HL-60 (cell line): ENCODE measurements at places on chromosomes 7 and 10.

DNA sequence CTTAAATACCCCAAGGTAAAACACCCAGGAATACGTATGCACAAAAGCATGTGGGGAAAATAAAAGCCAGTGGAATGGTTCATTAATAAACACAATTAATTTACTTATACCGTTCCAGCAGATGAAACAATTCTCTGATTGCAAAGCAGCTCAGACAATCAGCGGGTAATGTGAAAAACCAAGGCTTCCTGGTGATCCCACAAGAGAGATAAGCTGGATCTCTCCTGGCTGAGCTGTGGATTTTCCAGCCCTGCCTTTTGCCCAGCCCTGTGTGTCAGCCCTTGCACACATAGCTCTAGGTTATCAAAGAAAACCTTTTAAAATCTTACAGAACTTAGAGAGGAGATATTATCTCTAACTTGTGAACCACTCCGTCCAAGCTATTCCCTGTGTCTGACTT, 1010.7 kb upstream of the AUTS2 start:
- DNase-seq, result no peak

DNA sequence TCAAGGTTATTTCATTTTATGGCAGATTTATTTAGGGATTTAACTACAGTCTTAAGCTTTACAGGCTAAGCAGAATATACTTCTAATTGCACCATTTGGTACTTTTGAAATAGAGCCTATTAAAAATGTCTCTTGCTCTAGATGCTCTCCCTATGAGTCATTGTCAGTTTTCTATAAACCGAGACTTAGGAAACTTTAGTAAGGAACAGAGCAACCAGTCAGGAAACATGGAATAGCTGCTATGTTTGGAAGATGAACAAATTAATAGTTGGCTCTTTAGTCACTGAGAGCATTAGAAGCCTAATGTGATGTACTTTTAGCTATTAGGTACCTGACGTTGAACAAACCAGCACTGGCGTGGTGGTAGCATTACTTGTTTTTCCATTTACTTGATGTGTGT, 35.3 kb downstream of the INPP5F start:
- DNase-seq, result no peak

GRCh38 chr10:17751781-17752445, at the start of gene TMEM236:
TSS of gene TMEM236 (plus strand) at chr10:17752201. CDS start at chr10:17752296, 95 bp downstream.
- DNase-seq, result no peak

GRCh38 chr7:85119934-85120333, 66.9 kb downstream of the SEMA3D start:
- no peak for DNase-seq

GRCh38 chr10:60205741-60206140, 183.9 kb downstream of the ANK3 start:
- DNase-seq, result no peak

DNA sequence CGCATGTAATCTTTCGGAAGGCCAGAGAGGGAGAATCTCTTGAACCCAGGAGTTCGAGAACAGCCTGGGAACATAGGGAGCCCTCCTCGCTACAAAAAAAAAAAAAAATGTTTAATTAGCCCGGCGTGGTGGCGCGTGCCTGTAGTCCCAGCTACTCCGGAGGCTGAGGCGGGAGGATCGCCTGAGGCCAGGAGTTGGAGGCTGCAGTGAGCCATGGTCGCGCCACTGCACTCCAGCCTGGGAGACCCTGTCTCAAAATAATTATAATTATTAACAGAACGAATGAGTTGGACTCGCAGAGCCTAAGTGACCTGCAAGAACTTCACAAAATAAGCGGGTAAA, 794 bp downstream of the PCGF6 start:
- no peak for DNase-seq

GRCh38 chr10:89074120-89074519, 83.5 kb downstream of the FAS start:
- no peak for DNase-seq

DNA sequence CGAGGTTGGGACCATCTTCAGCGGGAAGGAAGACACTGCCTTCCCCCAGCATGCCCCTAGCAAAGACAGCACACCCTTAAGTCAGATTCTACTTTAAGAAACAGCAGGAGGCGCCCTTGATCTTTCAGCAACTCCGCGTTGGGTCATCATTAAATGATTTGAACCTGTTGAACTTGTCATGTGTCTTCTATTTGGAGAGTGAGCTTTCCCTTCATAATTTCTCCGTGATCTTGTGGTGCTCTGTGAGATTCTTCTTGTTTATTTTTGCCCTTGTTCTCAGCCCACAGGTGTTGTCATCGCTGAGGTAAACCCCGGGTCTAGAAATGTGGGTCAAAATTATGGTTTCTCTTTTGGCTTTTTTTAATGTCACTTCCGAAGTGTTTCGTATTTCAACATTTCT, 49.5 kb upstream of the PITRM1 start:
- no peak for DNase-seq

DNA sequence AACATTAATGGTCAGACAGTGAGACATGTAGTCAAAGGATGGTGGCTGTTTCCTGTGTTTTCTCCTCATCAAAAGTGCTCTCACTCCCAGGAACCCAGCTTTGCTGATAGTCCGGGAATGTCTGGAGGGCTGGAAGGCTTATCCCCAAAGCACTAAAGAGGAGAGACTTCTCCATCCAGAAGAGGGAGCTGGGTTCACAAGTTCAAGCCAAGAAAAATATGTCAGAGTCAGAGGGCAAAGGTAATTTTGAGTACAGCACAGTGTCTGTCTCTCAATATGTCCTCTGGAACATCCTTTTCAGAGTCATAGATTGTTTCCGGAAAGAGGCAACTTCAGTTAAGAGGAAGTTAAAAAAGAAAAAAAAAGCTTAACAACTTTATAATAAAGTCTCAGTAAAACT, 281.5 kb upstream of the PHYHIPL start:
- DNase-seq, result no peak

- DNase-seq, result no peak
Measured at GRCh38 chr7:23938937-23939552, 229.0 kb downstream of the STK31 start.

DNA sequence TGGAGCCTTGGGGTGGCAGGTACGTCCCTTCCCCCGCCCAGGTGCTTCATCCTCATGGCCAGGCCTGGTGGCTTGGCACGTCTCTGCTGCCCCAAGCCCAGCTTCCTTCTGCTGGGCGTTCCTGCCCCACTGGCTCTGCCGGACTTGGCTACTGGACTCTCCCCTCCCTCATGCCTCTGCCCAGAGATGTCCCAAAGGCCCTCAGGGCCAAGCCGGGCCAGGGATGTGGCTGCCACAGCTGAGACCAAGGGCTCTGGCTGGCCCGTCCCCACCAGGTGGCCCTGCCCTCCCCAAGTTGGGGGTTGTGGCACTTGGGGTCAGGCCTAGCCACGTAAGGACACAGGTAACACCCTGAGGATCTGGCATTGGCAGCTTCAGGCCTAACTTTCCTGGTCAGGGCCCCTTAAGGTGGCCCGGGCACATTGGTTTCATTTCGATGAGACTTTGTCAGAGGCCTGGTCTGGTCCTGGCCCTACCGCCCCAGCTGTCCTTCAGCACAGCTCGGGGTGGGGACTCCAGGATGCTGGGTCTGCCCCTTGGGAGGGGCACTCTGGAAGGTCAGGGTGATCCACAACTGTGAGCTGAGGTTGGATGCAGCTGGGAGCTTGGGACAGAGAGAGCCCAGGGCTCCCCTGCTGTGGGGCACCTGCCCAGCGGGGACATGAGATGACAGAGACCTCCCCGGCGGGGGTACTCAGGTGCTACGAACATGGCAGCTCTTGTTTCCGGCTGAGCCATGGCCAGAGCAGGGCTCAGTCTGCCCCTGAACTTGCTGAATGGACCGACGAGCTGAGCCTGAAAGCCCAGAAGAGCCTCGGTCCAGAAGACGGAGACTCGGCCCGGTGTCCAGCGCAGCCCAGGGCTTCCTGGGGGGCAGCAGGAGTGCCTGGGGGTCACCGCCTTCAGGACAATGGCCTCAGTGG, 2.9 kb downstream of the BHLHA15 start:
- DNase-seq, result no peak

DNA sequence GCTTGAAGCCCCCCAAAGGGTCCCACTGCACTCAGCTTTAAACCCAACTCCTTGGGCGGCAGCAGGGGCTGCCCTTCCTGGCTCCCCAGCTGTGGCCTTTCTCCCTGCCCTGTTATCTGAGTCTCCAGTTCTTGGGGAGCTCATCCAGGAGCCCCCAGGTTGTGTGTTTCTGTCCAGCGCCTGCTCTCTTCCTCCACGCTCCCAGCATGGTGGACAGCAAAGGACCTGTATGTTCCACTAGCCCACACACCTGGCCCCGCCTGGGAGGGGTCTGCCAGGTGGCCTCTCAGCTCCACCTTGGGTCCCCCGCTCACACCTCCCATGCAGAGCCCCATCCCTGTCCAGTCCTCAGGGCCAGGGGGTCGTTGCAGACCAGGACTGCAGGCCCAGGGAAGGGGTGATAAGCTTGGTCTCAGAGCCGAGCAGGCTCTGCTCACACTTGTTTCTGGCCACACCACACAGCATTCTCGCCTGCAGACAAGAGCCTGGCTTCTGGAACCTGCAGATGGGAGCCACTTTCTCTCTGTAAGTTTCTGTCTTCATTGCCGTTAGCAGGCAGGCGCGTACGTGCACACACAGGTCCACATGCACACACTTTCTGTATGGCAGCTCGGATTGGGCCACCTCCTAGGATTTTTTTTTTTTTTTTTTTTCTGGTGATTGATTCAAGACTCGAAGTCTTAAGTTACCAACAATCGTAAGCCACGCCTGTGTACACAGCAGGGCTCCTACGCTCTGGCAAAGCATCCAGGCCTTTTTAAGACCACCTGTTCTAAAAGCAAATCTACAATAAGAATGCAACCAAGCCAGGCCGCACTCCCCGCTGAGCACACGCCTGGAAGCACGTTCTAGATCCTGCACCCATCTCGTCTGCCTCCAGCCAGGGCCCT, 104.6 kb downstream of the CYTH3 start:
- DNase-seq, result no peak

- DNase-seq, result no peak
Measured at GRCh38 chr10:118572256-118573041, 23.0 kb downstream of the PRLHR start.

- no peak for DNase-seq
Measured at GRCh38 chr7:99143521-99143852, 421 bp downstream of the SMURF1 start.

GRCh38 chr7:44898039-44898438, 12.7 kb upstream of the PURB start:
- DNase-seq, result no peak

DNA sequence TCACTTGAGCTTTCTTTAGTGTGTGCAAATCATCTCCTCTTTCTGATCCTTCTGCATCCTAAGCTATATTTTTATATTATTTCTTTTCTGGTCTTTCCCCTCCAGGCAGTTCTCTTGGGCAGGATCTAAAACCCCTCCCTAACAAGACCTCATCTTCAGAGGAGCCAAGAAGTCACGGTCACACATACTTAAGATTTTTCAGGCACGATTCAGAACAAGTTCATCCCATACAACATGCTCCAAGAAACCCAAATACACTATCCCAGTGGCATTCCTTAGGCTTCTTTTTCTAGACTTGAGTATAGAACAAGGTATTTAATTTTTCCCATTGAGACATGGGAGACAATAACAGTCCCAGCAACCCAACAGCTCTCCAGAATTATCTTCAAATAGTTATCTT, 1251.5 kb downstream of the DNAJB9 start:
- no peak for DNase-seq

GRCh38 chr7:94449151-94449725, 54.5 kb downstream of the COL1A2 start:
- DNase-seq, result no peak

GRCh38 chr7:74289018-74289658, at the start of gene CLIP2:
TSS of gene CLIP2 (plus strand) at chr7:74289407. CDS start at chr7:74317547, 28,140 bp downstream.
- DNase-seq, result peak; percentile 73

DNA sequence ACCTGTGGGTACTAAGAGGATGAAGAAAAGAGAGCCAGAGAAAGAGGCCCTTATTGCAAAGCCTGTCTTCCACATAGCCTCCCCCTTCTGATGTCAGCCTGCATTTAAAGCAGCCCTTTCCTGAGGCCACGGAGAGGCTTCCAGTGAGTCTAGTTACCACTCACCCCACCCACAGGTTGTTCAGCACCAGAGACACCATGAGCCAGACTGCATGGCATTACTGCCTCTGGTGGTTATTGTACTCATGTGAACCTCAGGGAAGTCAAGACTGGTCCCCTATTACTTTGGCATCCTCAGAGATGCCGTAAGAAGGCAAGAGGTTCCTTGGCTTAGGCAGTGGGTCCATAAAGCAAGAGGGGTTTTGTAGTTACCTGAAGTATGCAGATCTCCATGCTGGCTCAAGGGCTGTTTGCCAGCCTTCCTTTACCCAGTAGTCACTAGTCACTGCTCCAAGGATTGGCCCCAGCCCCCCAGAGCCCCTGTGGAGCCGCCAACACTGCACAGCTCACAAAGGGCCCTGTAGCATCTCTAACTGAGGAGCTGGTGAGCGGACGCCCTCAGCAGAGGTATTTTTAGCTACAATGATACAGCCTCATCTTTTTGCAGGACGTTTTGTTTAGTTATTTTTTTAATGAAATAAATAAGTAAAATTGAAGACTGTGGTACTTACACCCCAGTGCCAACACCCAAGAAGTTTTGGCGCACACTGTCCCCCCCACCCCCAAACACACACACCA, 20.7 kb downstream of the LRRC4 start:
- DNase-seq, result no peak

DNA sequence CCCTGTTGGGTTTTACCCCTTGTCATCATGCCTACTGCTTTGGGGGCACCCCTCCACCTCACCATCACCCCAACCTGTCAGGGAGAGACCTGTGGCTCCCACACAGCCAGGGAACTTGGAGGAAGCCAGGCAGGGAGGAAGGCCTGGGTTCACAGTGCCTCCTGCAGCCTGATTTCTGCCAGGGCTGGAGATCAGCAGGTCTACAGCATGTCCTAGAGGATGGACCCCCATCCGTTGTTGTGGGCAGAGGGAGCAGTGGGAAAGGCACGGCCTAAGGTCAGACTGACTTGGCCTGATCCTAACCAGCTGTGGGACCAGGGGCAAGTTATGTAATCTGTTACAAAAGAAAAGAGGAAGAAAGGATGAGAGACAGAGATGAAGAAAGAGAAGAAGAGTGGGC, 28.2 kb downstream of the ZCCHC24 start:
- DNase-seq, result no peak

DNA sequence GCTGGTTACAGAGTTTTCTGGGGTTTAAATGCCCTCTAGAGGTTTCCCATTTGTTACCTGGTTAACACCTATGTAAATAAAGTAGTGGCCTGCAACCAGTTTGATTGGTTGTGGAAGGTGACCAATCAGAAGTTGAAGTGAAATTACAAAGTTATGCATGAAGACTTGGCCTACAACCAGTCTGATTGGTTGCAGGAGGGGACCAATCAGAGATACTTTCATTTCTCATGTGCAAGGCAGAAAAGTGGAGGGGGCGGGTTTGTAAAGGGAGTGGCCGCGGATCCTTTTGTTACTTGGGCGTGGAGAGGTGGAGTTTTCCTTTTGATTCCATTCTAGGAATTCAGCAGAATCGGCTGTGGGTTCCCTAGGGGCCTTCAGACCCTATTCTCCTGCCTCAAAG, 80.8 kb downstream of the SEC23IP start:
- no peak for DNase-seq

- DNase-seq, result no peak
Measured at GRCh38 chr7:128916643-128916915, 6.1 kb upstream of the KCP start.

GRCh38 chr10:116113721-116114501, 159.1 kb downstream of the GFRA1 start:
- DNase-seq, result no peak

- no peak for DNase-seq
Measured at GRCh38 chr7:50988988-50989387, 206.3 kb upstream of the GRB10 start.

GRCh38 chr7:112185005-112185834, 21.0 kb downstream of the DOCK4 start:
- no peak for DNase-seq

- no peak for DNase-seq
Measured at GRCh38 chr10:119129721-119130120, 25.8 kb downstream of the DENND10 start.
